ENCODE measurements at places on chromosomes 7 and 10.

DNA sequence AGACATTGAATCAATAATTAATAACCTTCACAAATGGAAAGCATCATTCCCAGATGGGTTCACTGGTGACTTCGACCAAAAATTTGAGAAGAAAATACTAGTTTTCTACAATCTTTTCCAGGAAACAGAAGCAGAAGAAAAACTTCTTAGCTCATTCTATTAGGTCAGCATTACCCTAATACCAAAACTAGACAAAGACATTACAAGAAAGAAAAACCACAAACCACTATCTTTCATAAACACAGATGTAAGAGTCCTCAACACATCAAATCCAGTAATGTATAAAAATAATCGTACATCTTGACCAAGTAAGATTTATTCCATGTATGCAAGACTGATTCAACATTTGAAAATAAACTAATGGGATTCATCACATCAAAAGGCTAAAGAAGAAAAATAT, 64.0 kb upstream of the CDK1 start:
- no peak for DNase-seq

DNA sequence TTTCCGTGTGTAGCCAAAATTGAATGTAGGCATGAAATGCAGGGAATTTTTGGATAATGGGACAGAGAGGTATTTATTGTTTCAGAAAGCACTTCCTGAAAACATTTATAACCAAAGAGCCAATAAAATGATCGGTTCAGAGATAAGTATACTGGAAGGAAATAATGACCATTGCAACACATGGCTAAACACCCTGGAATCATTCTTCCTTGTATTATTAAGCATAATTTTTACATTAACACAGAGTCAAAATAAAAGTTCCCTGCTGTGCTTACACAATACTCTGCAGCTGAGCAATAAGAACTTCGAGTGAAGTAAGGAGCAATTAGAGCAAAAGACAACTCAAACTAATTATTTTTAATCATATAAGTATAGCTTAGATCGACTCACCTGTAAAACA, 648.3 kb downstream of the TNS3 start:
- DNase-seq: no peak

DNA sequence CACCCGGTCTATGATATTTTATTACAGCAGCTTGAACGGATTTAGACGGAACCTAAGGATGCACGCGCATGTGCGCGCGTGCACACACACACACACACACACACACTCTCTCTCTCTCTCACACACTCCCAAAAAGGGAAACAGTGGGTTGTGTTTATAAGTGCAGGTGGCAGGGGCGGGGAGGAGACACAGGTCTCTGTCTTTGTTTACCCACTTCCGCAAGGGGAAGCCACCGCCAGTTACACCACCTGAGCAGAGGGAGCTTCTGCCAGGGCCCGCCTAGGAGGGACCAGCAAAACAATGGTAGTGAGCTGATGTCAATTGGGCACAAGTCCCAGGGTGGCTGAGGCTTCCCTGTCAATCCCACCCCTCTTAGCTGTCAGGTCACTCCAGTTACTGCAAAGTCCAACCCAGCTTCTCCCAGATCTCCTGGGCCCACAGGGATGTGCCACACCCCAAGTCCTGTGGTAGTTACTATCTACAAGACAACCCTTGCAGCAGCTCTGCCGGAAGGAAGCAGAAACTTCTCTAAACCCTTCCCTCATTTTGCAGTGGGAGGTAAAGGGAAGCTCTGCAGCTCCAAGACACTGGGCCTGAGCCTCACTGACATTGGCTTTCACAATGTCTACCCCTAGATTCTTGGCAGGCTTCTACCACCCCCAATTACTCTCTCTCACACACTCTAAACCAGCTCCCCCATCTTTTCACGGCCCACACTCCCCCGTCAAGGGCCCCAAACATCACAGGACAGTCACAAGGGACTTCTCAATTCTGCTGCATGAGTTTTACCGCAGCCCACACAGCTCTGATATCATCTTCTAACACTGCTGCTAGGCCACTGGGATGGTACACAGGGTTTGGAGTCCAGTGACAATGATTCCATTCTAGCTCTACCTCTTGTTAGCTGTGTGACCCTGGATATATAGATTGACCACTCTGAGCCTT, 17.6 kb downstream of the ANXA11 start:
- DNase-seq: peak; percentile 67

DNA sequence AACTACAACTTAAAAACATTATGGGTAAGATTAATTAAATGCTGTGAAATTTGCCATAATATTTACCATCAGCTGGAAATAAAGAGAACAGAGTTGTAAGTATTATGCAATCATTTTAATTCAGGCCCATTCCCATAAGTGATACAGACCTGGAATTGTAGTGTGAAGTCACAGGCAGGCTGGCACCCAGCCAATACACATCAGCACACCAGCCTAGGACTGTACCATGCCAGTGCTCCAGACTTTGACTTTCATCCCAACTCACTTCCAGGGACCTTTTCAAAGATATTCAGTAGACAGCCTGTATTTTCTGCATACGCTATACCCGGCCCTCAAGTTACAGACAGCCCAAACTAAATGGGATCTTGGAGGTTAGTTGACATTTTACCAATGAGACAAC, 143.3 kb downstream of the TES start:
- no peak for DNase-seq

DNA sequence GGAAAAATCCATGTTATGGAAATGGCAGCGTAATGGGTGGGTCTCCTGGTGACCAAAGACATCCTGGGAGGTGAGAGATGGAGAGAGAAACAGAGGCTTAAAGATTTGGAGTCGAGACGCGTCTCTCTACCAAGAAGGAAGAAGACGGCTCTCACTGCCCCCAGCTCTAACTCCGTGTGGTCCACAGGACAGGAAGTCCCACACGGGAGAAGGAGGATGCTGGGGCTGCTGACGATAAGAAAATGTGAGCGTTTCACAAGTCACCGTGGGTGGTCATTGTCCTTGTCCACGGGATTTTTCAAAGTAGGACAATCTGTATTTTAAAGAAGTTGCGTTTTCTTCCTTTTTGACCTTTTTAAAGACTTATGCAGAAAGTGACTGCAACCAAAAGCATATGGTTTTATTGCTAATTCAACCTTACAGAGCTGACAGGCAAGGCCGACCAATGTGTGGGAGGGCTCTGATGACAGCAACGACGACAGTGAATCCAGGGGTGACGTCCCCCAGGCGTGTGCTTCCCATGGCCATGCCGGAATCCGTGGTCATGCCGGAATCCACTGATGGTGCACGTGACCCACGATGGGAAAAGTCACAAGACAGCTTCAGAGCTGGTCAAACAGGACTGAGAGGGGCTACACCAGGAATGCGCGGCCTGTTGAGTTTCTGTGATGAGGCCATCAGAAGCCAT, 341.2 kb downstream of the PTPRN2 start:
- no peak for DNase-seq

GRCh38 chr7:105581066-105581811, at the start of gene EFCAB10:
Gene EFCAB10, minus strand, starts transcription at chr7:105581493. Its CDS starts 30 bp downstream, at chr7:105581463.
- peak; percentile 85 for DNase-seq

GRCh38 chr10:110485541-110485940, 12.2 kb upstream of the DUSP5 start:
- DNase-seq: no peak

- no peak for DNase-seq
Observed at GRCh38 chr10:60934215-60935175, 9.5 kb downstream of the RHOBTB1 start.

- DNase-seq: no peak
Observed at GRCh38 chr7:50941525-50941924, 158.8 kb upstream of the GRB10 start.

- DNase-seq: no peak
Observed at GRCh38 chr10:118918587-118918986, 110.9 kb upstream of the NANOS1 start.

- DNase-seq: no peak
Observed at GRCh38 chr10:99860466-99860865, 78.0 kb downstream of the ABCC2 start.

DNA sequence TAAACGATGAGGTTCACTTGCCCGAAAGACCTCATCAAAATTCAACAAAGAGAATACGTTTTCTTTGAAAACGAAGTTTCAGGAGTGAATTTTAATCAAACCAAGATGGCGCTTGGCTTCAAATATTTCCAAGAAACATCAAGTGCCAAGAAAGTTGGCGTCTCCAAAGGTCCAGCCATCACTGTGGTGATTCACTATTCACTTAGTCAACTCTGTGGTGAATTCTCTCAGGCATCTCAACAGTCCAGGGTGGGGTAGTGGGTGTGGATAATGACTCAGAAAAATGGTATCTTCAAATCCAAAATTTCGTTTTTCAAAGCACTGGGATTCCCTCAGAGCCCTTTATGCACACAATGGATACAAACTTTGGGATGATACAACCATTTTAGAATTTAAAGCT, 133.1 kb downstream of the SVIL start:
- no peak for DNase-seq

DNA sequence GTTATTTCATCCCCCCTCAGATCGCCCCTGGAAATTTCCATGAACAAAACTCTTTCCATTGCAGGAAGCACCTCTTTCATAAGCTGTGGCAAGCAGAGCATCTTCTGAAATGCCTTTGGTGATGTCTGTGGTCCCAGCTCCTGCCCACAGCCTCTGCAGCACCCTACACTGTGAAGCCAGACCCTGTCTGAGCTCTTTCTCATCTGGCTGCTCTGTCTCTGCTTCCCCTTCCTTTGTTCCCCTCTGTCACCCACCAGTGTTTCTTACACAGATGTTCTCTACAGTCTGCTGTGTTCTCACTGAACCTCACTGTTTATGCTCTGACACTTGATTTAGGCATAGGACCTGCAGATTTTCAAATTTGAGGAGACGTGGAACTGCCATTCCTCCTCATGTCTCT, 1.9 kb upstream of the TAS2R39 start:
- DNase-seq: no peak

DNA sequence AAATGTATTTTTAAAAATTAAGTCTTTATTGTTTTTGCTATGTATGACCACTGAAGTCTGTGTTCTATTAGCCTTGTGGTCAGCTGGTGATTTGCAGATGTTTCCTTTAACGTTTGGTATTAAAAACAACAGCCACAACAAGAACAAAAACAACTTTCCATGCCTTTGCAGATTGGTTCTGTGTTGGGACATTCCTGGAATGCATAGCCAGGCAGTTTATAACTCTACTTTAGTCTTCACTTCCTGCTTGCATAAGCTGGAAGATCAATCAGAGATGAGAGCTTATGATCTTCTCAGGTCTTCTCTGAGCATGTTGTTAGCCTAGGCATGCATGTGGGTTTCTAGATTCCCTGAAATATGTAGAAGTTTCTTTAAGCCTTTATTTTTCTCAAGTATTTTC, 58.9 kb upstream of the SEMA3C start:
- no peak for DNase-seq

DNA sequence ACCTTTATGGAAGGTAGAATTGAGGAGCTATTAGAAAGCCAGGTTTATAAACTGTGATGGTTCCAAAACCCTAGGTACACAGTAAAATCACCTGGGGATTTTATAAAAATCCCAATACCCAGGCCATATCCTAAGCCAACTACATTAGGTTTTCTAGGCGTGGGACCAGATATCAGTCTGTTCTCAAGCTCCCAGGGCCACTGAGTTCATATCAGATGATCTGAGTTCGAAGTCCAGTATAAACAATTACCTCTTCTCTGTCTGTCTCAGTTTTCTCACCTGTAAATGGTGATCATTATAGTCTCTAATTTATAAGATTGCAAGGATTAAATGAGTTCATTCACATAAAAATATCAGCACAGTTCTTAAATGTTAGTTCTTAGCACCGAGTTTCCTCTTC, 60.6 kb downstream of the CAV1 start:
- DNase-seq: no peak

GRCh38 chr7:135194494-135195095, 16.7 kb downstream of the WDR91 start:
- no peak for DNase-seq

DNA sequence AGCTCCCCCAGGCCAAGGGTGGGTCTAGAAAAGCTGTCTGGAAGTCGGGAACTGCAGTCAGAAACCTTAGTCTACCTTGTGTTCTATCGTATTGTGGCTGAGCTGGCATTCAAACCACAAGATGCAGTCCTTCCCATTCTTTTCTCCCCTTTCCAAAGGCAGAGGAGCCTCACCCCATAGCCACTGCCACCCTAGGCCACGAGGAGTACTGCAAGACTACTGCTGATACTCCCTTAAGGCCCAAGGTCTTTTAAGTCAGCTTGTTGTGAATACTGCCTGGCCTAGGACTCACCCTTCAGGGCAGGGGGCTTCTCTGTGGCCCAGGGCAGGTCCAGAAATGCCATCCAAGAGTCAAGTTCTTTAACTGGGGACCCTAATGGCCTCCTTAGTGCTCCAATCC, 214.5 kb upstream of the CNTNAP2 start:
- DNase-seq: no peak

DNA sequence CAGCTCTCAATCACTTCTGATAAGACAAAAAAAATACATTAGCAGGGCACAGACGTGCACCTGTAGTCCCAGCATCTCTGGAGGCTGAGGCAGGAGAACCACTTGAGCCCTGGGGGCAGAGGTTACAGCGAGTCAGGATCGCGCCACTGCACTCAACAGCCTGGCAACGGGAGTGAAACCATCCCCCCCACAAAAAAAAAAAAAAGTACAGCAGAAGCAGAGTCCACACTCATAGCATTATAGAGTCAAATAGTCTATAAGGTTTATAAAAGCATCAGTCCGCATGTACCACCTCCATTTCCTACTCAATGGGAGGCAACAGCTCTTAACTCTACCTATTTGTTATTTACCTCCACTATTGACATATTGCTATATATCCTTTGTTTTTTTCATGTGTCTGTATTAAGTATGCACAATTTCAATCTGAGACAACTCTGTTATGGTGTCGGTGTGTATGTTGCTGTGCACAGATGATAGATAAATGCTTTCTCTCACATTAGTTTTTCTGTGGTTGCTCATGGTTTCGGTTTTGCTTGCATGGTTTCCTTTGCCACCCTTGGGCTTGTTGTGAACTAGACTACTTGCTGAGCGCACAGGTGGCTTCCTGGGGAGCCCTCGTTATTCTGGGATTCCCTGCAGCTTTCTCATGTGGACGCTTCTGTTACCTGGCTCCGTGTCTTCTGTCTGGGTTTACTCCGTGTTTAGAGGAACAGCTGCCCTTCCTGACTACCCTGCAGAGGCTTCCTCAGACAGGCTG, 40.4 kb downstream of the PROSER2 start:
- DNase-seq: no peak

- DNase-seq: no peak
Observed at GRCh38 chr10:34609287-34609940, 205.7 kb downstream of the PARD3 start.

GRCh38 chr7:21371360-21371759, 56.5 kb upstream of the SP4 start:
- DNase-seq: no peak

All from upper lobe of left lung (tissue), 6 donors.